ENCODE measurements at places on chromosomes 7 and 10. TPM values are rescaled to one million over a fixed set of nuclear protein-coding genes. Genes with fewer than 3 reads are reported as not detected.

DNA sequence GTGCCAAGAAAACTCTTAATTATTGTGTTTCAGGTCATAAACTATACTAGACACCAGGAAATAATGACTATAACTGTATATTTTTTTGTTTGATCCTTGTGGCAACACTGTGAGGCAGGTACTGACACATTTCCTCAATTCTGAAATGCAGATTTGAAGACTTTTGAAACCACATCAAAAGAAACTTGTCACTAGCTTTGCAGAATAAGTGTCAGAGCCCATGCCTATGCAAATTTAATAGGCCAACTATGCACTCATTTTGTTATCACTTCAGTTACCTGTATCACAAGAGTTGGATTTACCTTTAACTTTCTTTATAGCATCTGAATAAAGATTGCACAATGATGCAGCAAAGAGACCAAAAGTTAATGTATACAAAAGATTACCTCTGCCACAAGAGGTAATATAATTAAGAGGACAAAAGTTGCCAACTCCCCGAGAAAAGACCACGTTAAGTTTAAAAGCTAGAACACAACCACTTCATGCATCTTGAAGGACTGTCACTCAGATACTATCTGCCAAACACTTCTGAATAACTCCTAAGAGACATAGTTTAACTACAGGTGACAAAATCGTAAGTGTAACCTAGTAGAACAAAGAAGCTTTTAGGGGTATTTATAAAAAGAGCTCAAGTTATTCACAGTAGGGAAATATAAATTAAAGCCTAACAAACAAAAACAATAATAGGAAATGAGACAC is 80.5 kb downstream of the ELAPOR2 start:
- no peak for DNase-seq

GRCh38 chr10:120382360-120382759 is 74.7 kb upstream of the PLPP4 start:
- DNase-seq, result no peak

- DNase-seq, result no peak
Observed at GRCh38 chr7:156026076-156026600, 213.9 kb upstream of the SHH start.

DNA sequence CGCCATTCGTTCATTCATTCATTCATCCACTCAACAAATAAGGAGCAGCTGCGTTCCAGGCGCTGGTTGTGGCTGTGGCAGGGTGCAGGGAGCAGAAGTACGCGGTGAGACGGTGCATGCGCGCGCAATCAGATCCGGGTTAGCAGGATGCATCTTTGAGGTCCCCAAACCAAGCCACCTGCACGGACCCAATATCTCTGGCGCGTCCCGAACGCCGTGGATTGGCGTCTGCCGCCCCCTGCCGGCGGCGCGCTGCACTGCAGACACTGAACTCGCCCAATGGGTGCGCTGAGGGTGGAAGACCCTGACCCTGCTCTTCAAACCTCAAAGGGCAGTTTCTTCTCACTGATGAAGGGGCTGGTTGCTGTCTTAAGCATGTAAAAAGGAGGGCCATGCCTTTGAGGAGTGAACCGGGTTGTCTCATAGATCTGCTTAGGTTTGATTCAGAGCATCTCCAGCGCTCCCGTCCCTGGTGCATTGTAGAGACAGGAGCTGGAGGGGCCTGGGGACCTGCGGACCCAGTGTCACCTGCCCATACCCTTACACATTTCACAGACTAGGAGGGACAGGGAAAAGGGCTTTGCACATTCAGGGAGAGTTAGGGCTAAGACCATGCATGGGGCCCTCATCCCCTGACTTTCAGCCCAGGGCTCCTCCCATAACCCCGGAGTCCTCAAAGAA is 102.5 kb downstream of the RAMP3 start:
- peak; percentile 64 for DNase-seq

DNA sequence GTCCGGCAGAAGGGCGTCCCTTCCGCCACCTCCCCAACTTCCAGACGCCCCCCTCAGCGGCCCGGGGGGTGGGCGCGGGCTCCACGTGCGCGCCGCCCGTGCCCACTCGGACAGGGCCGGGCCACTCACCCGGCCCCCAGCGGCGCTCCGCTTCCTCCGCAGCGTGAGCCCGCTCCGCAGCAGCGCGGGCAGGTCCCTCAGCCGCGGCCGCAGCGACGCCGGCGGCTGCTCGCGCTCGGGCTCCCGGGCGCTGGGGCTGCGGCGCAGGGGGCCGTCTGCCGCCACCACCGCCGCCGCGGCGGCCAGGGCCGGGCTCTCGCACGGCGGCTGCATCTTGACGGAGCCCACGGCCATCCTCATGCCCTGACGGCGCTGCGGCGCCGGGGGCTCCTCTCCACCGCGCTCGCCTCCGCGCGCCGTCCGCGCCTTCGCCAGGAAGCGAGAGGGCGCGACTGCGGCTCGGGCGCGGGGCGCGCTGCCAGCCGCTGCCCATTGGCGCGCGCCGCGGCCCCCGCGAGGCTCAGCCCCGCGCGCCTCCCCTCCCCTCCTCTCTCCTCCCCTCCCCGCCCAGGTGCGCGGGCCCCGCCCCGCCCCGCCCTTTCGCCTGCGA is at the start of gene RAPGEF5:
TSS of gene RAPGEF5 (minus strand) at position 454 of the 610 bp plus-strand sequence. CDS start at position 360, 94 bp downstream.
- peak; percentile 49 for DNase-seq

DNA sequence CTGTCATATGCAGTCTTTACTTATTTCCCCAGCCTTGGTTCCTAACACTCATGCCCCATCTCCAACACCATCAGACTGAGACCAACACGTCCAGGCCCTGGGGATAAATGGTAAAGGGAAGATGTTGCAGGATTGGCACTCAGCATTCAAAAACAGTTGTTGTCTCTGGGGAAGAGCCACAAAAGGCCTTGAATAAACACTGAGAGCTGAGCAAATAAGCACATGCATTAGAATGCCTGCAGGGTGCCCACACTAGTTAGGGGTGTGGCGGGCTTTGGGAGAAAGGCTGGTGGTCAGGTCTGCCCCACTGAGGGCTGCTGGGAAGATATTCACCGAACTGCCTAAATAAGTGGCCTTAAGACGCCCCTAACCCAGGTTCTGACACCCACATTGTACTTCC is 391.0 kb downstream of the GFRA1 start:
- DNase-seq, result no peak

GRCh38 chr10:80552151-80552646 is 14.5 kb downstream of the SH2D4B start:
- peak; percentile 43 for DNase-seq

DNA sequence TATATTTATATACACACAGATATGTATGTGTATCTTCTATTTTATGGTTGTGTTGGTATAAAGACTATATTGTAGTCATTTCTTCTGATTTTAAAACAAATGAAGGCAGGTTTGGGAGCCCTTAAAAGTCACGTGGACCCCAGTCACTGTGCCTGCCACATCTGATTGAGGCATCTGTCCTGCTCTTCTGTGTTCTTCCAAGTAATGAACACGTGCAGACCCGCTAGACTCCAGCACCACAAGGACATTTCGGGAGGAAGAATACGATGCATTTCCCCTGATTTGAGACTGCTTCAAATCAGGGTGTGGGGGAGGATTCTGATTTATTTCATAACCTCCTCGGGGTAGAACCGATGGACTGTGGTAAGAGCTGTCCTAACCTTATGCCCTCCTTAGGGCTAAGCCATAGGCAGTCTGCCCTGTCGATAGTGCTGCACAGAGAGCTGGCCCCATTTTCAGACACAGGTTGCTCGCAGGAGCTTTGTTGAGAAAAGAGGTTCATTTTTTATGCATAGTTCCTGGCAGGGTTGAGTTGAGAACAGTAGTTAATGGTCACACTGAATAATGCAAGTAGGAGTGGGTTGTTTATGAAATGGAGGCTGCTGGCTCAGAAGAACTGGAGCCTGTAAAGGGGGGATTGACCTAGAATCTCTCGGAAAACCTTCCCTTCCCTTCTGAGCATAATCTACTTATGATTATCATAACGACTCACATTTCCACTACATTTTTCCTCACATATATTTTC is 55.0 kb upstream of the C10orf120 start:
- no peak for DNase-seq

DNA sequence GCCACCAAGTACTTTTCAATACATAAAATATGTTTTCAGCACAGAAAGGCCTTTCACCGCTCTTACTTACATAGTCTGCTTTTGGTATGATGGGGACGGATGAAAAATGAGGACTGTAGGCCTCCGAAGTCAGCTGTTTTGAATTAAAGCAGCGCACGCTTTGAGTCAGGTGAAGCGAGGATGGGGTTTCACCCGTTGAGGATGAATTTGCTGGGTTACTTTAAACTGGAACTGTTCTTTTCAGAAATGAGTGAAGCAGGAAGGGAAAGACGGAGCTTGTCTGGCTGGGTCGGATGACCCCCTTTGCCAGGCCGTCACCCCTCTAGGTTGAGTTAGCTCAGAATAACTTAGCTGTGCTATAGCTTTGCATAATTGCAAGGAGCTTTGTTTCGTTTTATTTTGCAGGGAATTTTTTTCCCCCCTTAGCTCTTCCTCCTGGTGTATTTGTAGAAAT is 40.0 kb downstream of the CUX1 start:
- DNase-seq, result no peak

- no peak for DNase-seq
Observed at GRCh38 chr7:4707217-4707741, 25.2 kb downstream of the FOXK1 start.

GRCh38 chr7:16670021-16670420 is 24.0 kb downstream of the BZW2 start:
- no peak for DNase-seq

DNA sequence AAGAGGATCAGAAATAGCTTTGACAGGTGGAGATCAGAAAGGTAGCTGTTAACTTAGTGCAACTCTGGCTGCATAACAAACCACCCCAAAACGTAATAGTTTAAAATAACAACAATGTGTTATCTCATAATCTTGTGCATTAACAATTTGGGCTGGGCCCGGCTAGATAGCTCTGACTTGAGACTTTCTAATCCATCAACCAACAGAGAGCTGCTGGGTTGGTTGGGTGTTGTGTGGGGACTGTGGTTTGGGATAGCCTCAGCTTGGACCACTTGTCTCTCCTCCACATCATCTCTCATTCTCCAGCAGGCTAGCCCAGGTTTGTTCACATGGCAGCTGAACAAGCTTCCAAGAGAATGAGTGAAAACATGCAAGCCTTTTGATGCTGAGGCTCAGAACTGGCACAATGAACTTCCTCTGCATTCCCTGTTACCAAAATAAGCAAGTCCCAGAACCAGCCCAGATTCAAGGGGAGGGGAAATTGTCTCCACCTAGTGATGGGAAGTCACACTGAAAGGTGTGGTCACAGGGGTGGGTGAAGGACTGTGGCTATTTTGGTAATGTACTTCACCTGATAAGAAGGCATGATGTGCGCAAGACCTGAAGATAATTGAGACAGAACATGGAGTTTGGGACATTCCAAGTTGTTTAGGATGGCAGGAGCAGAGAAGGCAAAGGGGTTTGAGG is 20.4 kb upstream of the ASAH2 start:
- no peak for DNase-seq

DNA sequence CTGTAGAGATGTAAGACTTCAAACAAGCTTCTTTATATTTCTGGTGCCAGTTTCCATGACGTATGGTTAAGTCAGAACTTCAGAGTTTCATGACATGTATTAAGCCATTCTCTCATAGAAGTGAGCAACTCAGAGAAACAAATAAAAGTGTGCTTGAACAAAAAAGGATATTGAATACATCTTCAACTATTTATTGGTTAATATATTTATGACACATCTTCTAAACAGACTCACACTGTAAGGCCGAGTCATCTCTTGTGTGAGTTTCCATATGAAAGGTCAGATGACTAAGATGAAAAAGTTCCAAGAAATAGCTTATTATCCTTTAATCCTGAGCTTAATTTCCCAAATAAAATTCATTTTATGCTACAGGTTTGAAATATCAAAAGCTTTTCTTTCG is 105.5 kb upstream of the CSTF2T start:
- no peak for DNase-seq

- DNase-seq, result no peak
Observed at GRCh38 chr10:99859585-99859984, 77.1 kb downstream of the ABCC2 start.

DNA sequence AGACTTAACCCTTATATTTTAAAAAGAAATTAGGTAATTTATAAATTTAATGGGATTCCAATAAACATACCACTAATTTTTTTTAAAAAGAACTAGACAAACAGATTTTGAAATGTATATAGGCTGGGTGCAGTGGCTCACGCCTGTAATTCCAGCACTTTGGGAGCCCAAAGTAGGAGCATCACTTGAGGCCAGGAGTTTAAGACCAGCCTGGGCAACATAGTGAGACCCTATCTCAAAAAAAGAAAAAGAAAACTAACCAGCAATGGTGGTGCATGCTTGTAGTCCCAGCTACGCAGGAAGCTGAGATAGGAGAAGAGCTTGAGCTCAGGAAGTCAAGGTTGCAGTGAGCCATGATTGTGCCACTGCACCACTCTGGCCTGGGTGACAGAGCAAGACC is 62.7 kb downstream of the EZH2 start:
- DNase-seq, result no peak

DNA sequence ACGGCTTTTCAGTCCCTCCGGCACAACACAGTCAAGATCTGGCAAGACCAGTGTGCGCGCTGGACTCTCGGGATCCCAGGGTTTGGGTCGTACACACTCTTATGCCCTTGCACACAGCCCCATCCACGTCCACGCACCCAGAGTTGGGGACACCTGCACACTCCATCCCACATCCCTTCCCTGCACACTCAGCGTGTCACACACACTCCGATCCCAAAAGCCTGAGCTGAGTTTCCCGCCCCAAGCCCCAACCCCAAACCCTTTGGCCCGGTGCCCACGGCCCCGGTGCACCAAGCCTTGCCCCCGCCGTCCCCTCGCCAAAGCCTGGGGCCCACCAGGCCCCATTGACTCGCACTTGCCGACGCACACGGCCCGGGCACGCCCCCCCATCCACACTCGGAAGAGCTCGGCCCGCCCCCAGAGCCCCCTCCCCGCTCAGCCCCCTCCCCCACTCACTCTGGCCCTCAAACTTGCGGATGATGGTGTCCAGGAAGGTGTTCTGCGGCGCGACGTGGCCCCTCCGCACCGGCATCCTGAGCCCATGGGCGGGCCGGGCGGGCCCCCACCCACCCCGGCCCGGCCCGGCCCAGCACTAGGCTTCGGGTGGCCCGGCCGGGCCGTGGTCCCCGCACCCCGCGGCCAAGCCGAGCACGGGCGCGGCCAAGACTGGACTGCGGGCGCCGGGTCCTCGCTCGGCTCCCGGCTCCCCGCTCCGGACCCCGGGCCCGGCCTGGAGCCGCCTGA is 567 bp downstream of the KCNH2 start:
- no peak for DNase-seq

DNA sequence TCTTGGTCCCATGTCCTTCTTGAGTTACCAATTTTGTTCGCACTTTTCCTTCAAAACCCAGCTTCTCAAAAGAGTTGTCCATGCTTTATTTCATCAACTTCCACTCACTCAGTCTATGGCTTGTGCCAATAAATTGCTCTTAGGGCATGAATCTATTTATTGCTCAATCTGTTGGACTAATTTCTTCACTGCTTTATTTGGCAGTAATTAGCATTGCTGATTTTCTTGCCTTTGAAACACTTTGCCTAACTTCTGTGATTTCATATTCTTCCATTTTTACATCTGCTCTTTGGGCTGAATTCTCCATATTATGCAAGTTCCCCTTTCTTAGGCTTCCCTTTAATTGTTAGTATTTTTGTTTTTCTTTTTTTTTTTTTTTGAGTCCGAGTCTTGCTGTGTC is 16.8 kb downstream of the DLD start:
- DNase-seq, result no peak

CDNF gene
- not detected for total RNA-seq

MPLKIP gene
- total RNA-seq, result 66.0 TPM

NME8 gene
- not detected for total RNA-seq

GPR146 gene
- 4.1 TPM for total RNA-seq

ADCYAP1R1 gene
- not detected for total RNA-seq

LRIT1 gene
- not detected for total RNA-seq

ATRNL1 gene
- total RNA-seq, result not detected

ARHGEF35 gene
- total RNA-seq, result 12.7 TPM

CRTAC1 gene
- total RNA-seq, result not detected

C10orf105 gene
- total RNA-seq, result 0.20 TPM

LEP gene
- not detected for total RNA-seq

ZNF722 gene
- total RNA-seq, result not detected

HOXA10 gene
- 78.9 TPM for total RNA-seq
